SK-N-SH (cell line): ENCODE measurements at places on chromosomes 4 and X. TPM values are rescaled to one million over a fixed set of nuclear protein-coding genes. Genes with fewer than 3 reads are reported as not detected.

Gene CTAG1A
- polyA plus RNA-seq = not detected in 2 replicates

Gene CCDC160
- polyA plus RNA-seq = not detected in 2 replicates

Gene CPZ
- polyA plus RNA-seq = not detected in 2 replicates

Gene WDR45
- polyA plus RNA-seq = 108 and 129 TPM in 2 replicates

Gene MAOB
- 0.92 and 0.93 TPM in 2 replicates for polyA plus RNA-seq

Gene PAQR3
- polyA plus RNA-seq = 10.3 and 14.6 TPM in 2 replicates

Gene RNF150
- polyA plus RNA-seq = 5.8 and 8.8 TPM in 2 replicates

Gene EDA
- polyA plus RNA-seq = 0.02 and 0.06 TPM in 2 replicates

Gene C4orf50
- polyA plus RNA-seq = under 0.01 and 0.03 TPM in 2 replicates

- no peaks in the 10 kb centered on the region; the same call in 1 of the 2 replicates for H3K27me3 ChIP-seq
- H3K4me3 ChIP-seq = no peak overlapping the region
- H3K27ac ChIP-seq = 0 out of 2 replicates have a peak overlapping the region, but pooled peaks have one; percentile 2
Measured at GRCh38 chrX:9562851-9563250, 98.0 kb downstream of the TBL1X start.

GRCh38 chrX:39714471-39714870, 383.3 kb downstream of the BCOR start:
- H3K4me3 ChIP-seq = no peak overlapping the region
- H3K36me3 ChIP-seq = no peaks in the 10 kb centered on the region
- no peak for DNase-seq
- no peak overlapping the region for H3K27ac ChIP-seq

- DNase-seq = no peak
- no peak overlapping the region for H3K27ac ChIP-seq
- no peak overlapping the region for H3K4me3 ChIP-seq
- no peaks in the 10 kb centered on the region for H3K4me1 ChIP-seq
- no peaks in the 10 kb centered on the region for H3K27me3 ChIP-seq
- H3K36me3 ChIP-seq = peaks cover 2% of the 10 kb centered on the region; the same call in 1 of the 2 replicates
Measured at GRCh38 chr4:152825336-152825735, 45.6 kb downstream of the ARFIP1 start.

- no peaks in the 10 kb centered on the region for H3K36me3 ChIP-seq
- no peaks in the 10 kb centered on the region for H3K4me1 ChIP-seq
- H3K4me3 ChIP-seq = no peak overlapping the region
- H3K27ac ChIP-seq = peak overlapping the region; percentile 37; the same call in 1 of the 2 replicates
- DNase-seq = no peak
Measured at GRCh38 chr4:151302432-151302831, 23.0 kb downstream of the SH3D19 start.

DNA sequence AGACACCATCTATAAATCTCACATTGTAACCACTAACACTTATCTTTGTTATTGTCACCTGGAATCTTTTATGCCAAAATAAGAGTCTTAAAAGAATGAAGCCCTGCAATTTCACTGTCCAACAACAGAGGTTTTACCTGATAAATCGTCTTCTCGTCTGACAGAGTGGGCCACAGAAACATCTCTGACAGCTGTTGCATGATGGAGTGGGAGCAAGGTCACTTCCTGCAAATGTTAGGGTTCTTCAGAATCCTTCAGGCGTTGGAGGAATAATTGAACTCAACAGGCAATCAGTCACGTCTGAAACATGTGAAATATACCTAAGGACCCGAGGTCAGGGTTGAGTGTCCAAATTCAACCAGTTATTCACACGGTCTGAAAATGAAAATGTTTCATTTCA, 353.6 kb downstream of the TRIML1 start:
- H3K27ac ChIP-seq = no peak overlapping the region
- H3K4me3 ChIP-seq = no peak overlapping the region
- no peaks in the 10 kb centered on the region for H3K36me3 ChIP-seq
- no peaks in the 10 kb centered on the region for H3K27me3 ChIP-seq

DNA sequence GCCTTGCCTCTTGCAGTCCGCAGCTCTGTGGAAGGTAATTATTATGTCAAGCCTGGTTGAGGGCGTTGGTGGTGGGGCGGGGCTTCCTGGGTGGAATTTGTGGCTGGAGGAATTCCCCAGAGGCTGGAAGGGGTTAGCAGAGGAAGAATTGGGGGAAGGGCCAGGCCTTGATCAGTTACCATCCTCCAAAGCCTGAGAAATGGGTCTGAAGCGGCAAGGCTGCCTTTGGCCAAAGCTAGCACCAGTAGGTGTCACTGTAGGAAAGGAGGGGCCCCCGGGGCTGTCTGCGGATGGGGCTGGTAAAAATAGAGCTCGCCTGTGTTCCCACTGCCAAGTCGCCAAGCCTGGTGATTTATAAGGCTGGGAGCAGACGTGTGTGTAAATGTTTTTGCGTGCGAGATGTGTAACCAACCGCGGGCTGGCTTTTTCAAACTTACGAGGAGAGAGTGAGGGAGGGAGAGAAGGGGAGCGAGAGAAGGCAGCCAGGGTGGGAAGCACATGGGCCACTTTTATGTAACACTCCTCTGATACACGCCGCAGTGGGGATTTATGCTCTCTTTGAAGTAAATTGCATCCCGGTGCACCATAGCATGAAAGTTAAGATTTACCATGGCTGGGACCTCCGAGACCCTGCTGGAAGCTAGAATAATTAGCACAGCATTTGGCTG, 367.0 kb downstream of the BCOR start:
- peaks cover 10% of the 10 kb centered on the region; the same call in 1 of the 2 replicates for H3K27me3 ChIP-seq
- H3K4me3 ChIP-seq = no peak overlapping the region
- H3K4me1 ChIP-seq = peaks cover 63% of the 10 kb centered on the region
- DNase-seq = peak; percentile 63
- H3K36me3 ChIP-seq = no peaks in the 10 kb centered on the region
- peak overlapping the region; percentile 20; the same call in 1 of the 2 replicates for H3K27ac ChIP-seq

DNA sequence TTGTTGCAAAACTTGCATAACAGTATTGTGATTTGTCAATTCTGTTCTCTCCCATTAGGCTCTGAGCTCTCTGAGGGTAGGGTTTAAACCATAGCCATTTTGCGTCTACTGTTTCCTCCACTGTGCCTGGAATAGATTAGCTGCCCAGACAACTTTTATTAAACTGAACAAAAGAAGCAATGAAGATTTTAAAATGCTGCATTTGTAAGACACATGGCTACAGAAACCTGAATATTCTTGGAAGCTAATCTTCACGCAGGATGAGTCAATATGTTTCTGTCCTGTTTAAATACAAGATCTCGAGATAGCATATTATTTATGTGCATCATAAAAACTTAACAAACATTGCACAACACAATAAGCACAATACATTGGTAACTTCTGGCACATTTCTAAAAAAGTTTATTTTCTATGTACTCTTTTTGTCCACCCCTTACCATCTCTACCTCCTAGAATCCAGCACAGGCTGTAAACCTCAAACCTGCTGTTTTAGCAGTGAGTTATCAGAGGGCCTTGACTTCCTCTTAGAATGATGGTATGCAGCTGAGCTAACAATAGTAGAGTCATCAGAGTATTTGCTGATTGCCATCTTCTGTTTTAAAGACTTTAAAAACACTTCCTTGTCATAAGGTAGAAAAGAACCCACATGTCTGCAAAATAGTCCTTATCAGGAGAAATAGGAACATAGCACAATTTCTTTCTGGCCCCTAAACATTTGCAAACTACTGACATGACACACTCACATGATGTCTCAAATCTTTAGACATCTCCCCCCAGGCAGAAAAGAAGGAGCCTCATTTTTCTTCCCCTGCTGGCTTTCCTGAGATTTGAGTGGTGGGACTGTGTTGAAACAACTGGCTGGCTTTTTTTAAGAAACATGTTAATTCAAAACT, 10.6 kb upstream of the CCNG2 start:
- no peak overlapping the region for H3K4me3 ChIP-seq
- no peaks in the 10 kb centered on the region for H3K27me3 ChIP-seq
- no peaks in the 10 kb centered on the region for H3K36me3 ChIP-seq
- no peak overlapping the region; the same call in 1 of the 2 replicates for H3K27ac ChIP-seq
- no peak for DNase-seq

- H3K4me3 ChIP-seq = no peak overlapping the region
- H3K27me3 ChIP-seq = no peaks in the 10 kb centered on the region; the same call in 1 of the 2 replicates
- H3K27ac ChIP-seq = no peak overlapping the region
- no peaks in the 10 kb centered on the region for H3K4me1 ChIP-seq
Measured at GRCh38 chrX:107626481-107626880, 1.8 kb upstream of the PRPS1 start.

DNA sequence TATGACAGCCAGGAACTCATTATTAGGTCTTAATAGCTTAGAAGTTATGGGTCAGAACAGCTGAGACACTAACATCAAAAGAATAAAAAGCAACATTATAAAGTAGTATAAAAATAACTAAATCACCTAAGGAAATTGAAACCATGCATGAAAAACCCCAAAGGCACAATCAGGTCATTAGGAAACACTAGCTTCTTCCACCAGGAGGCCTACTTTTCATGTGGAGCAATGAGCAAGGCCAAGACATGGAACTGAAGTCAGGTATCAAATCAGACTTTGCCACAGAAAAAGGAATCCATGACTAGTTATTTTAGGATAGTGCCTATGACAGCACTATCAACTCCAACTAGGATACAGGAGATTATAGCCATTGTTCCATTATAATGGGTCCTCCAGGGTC, 7.9 kb downstream of the HUWE1 start:
- H3K36me3 ChIP-seq = peaks cover 38% of the 10 kb centered on the region
- no peak overlapping the region for H3K4me3 ChIP-seq
- H3K4me1 ChIP-seq = 0 out of 2 replicates have a peak, but pooled peaks cover 3% of the 10 kb centered on the region
- H3K27ac ChIP-seq = no peak overlapping the region
- H3K27me3 ChIP-seq = no peaks in the 10 kb centered on the region

DNA sequence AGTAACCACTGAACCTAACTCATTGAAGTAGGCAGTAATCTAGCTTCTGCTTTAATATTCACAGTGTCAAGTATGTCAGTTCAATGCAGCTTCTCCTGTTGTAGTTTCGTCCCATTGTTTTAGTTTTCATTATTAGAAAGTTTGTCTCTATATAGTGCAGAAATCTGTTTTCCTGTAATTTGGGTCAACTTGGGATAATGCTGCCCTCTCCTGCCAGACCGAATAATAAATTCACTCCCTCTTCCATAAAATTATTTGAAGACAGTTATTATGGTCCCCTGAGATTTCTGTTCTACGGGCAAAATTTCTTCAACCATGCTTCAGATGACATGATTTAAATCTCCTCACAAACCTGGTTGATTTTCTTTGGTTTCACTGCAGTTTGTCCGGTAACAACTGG, 4.6 kb upstream of the LUZP4 start:
- no peak overlapping the region for H3K27ac ChIP-seq
- no peak for DNase-seq
- H3K27me3 ChIP-seq = no peaks in the 10 kb centered on the region; the same call in 1 of the 2 replicates
- H3K4me3 ChIP-seq = no peak overlapping the region

GRCh38 chrX:133189195-133189594, 29.0 kb downstream of the TFDP3 start:
- no peak overlapping the region for H3K4me3 ChIP-seq
- no peak overlapping the region for H3K27ac ChIP-seq
- no peaks in the 10 kb centered on the region for H3K27me3 ChIP-seq
- H3K4me1 ChIP-seq = no peaks in the 10 kb centered on the region

- H3K4me1 ChIP-seq = no peaks in the 10 kb centered on the region
- DNase-seq = no peak
- H3K27me3 ChIP-seq = no peaks in the 10 kb centered on the region
- H3K36me3 ChIP-seq = no peaks in the 10 kb centered on the region
- no peak overlapping the region for H3K4me3 ChIP-seq
Measured at GRCh38 chrX:12269484-12269883, 131.2 kb downstream of the FRMPD4 start.

DNA sequence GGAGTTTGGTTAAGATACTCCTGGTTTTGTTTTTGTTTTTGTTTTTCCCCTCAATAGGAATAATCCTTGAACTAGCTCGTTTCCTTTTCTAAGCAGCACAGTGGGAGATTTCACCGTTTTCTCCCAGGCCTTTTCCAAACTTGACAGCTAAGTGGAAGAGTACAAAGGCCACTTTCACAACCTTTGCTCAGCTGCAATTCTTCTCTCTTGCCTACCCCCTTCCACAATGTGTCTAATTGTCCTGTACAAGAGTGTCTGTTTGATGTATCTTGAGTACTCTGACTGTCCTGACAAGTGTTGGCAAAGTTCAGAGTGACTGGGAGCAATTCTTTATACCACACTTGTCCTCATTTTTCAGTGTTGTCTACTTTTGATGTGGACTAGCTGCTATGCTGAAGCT, 674.3 kb upstream of the AMOT start:
- no peak for DNase-seq
- H3K36me3 ChIP-seq = no peaks in the 10 kb centered on the region
- no peaks in the 10 kb centered on the region for H3K27me3 ChIP-seq
- H3K4me3 ChIP-seq = no peak overlapping the region
- no peak overlapping the region for H3K27ac ChIP-seq

- no peak overlapping the region for H3K4me3 ChIP-seq
- no peak for DNase-seq
Measured at GRCh38 chrX:31291131-31291530, 219.3 kb upstream of the FTHL17 start.

GRCh38 chr4:138945401-138945800, 70.2 kb upstream of the NOCT start:
- H3K4me1 ChIP-seq = no peaks in the 10 kb centered on the region
- H3K4me3 ChIP-seq = no peak overlapping the region
- no peak for DNase-seq
- H3K36me3 ChIP-seq = no peaks in the 10 kb centered on the region
- no peak overlapping the region for H3K27ac ChIP-seq

DNA sequence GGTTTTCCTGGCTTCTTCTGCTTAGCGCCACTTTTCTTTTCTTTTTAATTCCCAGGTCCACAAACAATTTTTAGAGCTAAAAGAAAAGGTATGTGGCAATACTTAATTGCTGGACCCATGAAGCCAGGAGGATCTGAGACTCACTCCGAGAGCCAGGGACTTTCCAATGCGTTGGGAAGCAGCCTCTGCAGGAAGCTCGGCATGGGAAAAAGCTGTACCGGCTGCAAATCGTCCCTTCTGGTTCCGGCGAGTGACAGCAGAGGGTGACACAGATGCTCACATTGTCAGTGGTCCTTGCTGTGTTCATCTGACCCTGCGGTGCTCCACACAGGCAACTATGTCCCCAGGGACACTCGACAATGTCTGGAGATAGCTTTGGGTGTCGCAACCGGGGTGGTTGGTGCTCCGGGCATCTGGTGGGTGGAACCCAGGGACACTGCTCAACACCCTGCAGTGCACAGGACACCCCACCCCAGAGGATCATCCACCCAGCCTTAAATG, 164.0 kb downstream of the PRKX start:
- H3K4me3 ChIP-seq = peak overlapping the region; percentile 20
- no peaks in the 10 kb centered on the region for H3K27me3 ChIP-seq
- peak; percentile 15 for DNase-seq
- no peak overlapping the region for H3K27ac ChIP-seq

DNA sequence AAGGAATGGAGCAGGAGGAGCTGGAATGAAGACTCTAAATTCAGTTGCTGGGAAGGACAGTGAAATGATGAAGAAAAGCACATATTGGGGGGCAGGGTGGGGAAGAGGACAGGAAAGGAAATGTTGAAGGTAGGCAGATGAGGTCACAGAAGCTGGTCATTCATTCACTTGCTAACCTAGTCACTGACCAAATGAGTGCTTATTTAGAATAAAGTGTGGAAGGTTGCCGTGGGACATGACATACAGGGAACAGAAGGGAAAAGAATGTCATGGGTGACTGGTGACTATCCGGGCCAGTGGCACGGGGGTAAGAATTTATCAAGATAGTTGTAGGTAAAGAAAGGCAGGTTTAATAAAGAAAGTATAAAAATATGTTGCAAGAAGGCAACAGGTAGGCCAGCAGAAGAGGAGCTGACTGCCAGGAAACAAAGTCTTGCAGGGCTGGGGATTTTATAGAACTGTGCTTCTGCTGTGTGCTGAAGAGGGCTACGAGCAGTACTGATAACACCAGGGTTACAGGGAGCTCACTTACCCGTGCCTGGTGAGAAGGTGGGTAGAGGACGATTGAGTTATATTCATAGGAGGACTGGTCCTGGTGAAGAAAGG, 31.9 kb upstream of the TLR3 start:
- no peak for DNase-seq
- H3K36me3 ChIP-seq = no peaks in the 10 kb centered on the region
- no peaks in the 10 kb centered on the region for H3K27me3 ChIP-seq
- no peaks in the 10 kb centered on the region for H3K4me1 ChIP-seq
- H3K27ac ChIP-seq = no peak overlapping the region
